ENCODE measurements at places on chromosomes 5 and 9.

DNA sequence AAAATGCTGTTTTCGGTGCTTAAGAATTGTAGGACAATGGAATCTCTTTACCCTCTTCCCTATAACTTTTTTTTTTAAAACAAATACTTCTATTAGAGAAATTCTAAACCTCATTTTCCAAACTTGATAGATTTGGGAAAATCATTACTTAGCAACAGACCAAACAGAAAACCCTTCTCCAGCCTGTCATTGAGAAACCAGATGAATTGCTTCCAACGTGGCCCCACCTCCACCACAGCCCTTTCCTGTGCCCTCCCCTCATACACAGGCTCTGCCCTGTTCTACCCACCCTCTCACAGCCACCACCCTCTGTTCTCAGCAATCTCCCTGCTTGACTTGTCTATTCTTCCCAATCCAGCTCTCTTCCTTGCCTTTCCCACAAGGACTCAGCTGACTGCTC, 221.2 kb downstream of the DMRT2 start:
- no peak for DNase-seq

DNA sequence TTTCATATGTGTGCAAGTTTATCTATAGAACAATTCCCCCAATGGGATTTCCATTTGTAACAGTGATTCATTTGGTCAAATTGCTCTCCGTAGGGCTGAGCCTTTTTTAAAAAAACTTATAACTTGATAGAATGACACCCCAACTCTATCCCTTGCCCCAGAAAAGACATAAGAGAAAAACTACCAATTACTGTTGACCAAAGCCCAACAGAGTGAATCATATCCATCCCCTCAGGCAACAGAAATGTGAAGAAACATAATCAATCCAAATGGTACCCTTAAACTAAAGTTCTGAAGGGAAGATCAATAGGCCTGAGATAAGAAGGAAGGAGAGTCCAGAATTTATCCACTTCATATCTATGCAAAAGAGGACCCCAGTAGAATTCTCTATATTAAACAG, 17.8 kb downstream of the TICAM2 start:
- no peak for DNase-seq

GRCh38 chr9:116349684-116350083, 196.1 kb downstream of the PAPPA start:
- DNase-seq = no peak

GRCh38 chr5:173733425-173733824, 117.0 kb upstream of the BOD1 start:
- no peak for DNase-seq

DNA sequence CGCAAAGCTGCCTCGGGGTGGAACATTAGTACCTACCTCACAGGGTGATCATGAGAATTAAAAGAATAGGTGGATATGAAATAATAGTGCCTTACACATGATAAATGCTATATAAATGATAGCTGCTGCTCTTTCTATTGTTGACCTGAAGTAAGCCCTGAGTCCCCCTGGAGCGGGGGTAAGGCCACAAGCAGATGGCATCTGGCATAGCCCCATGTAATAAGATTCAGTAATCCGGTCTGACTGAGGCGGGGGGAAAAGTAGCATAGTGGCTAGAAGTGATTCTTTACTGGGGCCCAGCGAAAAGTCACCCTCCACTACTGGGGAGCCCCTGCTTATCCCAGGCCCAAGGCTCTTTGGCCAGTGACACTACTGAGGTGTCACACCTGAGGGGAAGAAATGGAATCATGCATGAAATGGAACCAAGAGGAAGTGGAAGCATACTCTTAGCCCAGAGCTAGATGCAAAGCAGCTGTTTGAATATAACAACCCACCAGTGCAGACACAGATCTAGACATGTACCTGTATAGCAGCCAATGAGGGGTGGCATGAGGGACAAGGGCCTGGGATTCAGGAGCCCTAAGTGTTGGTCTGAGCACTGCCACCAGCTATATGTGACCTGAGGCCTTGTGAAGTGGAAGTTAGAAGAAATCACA, 16.1 kb upstream of the FGFR4 start:
- DNase-seq = no peak

DNA sequence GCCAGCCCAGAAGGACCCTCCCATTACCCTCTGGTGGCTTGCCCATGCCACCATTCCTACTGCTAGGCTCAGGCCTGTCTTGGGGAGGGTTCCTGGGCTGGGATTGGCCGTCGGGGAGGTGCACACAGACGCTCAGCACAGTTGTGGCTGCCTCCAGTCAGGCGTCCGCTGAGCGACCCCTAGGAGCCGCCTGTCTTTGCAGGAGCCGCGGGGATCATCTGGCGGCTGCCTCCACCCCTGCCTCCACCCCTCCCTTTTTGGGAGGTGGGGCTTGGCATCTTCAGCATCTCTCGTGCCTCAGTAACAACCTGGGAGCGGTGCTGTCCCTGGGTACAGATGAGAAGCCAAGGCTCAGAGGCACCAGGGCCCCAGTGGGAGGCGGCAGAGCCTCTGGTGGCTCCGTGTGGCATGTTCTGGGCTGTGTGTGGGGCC, 39.6 kb downstream of the RXRA start:
- no peak for DNase-seq

DNA sequence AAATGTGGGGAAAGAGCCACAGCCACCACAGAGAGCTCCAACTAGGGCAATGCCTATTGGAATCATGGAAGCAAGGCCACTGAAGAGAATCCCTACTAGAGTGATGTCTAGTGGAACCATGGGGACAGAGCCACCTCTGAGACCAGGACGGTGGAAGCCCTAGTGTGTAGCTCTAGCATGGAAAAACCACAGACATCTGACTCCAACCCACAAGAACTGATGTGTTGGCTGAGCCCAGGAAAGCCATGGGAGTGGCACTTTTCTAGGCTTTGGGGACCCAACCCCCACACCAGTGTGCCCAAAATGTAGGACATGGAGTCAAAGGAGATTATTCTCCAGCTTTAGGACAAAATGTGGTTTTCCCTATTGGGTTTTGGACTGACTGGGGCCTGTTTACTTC, 721.9 kb downstream of the BRINP1 start:
- no peak for DNase-seq

DNA sequence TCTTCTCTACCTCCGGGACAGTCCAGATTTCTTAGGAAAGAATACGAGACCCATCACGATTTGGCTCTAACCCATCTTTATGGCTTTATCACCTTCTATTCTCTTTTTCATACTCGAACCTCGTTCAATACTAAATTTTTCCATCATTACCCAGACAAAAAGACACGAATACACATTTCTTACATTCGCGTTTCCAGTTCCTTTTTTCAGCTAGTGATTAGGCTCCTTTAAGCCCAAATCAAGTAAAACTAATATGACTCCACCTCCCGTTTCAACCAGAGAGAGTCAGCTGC, 506 bp downstream of the ZBTB6 start:
- DNase-seq = no peak

- no peak for DNase-seq
Observed at GRCh38 chr5:147701468-147701867, 81.1 kb downstream of the JAKMIP2 start.

GRCh38 chr9:22238809-22239684, 207.6 kb upstream of the DMRTA1 start:
- DNase-seq = peak; percentile 70

GRCh38 chr5:158769696-158770095, 330.0 kb downstream of the EBF1 start:
- no peak for DNase-seq

- DNase-seq = no peak
Observed at GRCh38 chr5:20032896-20033295, 44.9 kb upstream of the CDH18 start.

DNA sequence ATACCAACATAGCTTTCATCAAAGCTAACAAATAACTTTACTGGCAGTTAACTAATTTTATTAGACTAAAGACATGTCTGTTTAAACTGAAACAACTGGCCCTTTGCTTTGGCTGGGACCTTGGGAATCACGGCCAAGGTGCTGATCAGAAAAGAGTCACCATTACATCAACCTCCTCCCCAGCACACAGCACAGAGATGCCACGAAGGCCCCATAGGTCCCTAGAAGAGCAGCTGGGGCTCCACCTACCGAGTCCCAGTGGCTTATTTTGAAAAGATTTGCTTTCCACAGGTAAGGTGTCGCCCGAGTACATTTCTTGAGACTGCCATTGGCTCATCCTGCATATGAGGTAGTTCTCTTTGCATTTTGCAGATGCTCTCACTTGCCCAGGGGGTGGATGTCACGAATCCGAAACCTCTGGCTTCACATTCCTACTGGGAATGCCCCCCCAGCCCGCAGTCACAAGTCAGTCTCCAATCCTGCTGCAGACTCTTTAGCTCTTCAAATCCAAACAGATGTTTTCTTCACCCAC, 18.8 kb upstream of the HSD17B3 start:
- no peak for DNase-seq

GRCh38 chr9:17082343-17083064, 52.3 kb upstream of the CNTLN start:
- no peak for DNase-seq

- DNase-seq = no peak
Observed at GRCh38 chr5:180648658-180649296, 623 bp downstream of the FLT4 start.

DNA sequence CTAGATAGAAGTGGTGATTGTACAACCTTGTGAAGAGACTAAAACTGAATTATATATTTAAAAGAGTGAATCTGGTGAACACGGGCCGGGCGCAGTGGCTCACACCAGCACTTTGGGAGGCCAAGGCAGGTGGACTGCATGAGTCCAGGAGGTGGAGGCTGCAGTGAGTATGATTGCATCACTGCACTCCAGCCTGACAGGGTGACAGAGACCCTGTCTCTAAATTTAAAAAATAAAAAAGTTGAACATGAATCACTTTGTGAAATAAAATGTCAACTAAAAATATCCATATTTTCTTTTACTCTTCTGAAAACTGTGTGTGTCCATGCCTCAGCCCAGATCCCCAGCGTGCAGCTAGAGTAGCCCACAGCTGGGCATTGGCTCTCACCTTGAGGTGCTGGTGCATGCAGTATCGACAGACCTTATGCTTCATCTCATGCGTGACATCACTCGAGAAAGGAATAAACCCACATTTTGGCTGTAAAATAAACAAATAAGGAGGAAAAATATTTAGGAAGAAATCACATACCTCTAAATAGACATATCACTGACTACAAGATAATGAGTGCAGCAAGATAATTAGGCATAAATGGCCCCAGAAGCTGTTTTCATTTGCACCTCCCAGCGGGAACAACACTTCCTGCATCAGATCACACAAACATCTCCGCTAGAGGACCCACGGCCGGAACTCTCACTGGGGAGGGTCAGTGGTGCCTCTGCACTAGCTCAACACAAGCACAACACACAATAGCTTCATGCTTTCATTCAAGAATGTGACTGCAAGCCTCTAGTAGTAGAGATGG, 22.1 kb downstream of the IPPK start:
- no peak for DNase-seq

GRCh38 chr5:132211787-132212186, 15.9 kb downstream of the P4HA2 start:
- DNase-seq = no peak

- peak; percentile 32 for DNase-seq
Observed at GRCh38 chr5:75948438-75948837, 134.7 kb upstream of the SV2C start.

DNA sequence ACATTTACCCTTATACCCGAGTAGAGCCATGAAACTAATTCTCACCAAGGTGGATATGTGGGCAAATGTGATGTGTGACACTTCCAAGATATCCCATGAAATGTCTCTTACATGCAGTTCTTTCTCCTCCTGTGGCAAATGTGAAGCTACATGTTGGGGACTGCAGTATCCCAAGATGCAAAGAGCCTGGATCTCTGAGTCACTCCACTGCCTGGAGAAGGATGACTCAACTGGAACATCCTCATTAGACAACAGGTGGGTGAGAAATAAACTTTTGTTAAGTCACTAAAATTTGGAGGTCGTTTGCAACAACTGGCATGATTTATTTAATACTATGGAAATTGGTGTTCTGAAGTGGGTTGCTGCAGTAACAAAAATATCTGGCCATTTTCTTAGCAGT, 36.5 kb upstream of the TENT4A start:
- no peak for DNase-seq

DNA sequence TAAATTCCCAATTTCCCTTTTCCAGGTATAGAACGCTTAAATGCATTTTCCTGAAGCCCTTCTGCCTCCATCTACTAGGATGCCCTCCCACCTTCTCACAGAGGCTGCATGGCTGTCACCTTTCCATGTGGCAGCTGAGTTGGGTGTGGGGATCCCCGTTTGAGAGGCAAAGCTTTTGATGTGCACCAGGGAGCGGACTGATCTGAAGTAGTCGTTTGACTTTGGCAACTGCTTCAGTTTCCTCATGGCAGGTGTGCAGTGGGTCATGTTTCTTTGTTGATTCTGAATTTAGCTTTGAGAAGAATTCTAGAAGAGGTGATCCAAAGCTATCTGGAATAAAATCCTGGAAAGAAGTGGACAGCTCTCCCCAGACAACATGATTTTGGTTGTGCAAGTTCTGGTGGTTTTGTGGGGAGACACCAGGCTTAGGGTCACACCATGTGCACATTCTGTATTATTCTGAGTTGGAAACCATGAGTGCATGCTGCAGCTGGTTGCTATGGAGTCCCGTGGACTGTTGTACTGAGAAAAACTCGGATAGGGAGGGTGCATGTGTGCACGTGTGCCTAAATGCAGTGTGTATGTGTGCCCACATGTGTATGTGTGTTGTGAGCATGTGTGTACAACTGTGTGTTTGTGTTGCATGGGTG, 63.5 kb downstream of the GADD45G start:
- no peak for DNase-seq

DNA sequence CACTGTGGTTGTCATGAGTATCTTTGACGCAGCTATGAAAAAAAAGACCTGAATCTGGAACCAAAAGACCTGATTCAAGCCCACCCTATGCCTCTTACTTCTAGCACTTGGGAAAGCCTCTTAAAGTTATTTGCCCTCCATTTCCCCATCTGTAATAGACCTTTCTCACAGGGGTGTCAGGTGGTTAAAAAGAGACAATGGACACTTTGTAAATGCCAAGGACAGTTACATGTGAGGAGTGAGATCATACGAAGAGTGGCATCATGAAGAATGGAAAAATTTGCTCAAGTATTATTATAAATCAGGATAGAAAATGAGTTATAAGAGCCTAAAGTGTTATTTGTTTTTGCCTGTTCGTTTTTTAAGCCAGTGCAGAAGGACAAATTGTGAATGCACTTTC, 46.5 kb downstream of the ACTL7B start:
- no peak for DNase-seq

- DNase-seq = no peak
Observed at GRCh38 chr5:131622633-131623032, 12.4 kb downstream of the RAPGEF6 start.
